Right ventricle myocardium inferior (tissue), 1 donor: ENCODE measurements at places on chromosomes 1 and 21.

GRCh38 chr1:246565751-246566127, 322 bp downstream of the TFB2M start:
- DNase-seq = no peak

- DNase-seq = peak; percentile 62
Observed at GRCh38 chr1:248618878-248619277, 16.0 kb downstream of the OR2T11 start.

GRCh38 chr21:42614811-42615351, 38.5 kb upstream of the PDE9A start:
- DNase-seq = no peak

- DNase-seq = no peak
Observed at GRCh38 chr1:82269431-82269830, 468.7 kb downstream of the ADGRL2 start.

DNA sequence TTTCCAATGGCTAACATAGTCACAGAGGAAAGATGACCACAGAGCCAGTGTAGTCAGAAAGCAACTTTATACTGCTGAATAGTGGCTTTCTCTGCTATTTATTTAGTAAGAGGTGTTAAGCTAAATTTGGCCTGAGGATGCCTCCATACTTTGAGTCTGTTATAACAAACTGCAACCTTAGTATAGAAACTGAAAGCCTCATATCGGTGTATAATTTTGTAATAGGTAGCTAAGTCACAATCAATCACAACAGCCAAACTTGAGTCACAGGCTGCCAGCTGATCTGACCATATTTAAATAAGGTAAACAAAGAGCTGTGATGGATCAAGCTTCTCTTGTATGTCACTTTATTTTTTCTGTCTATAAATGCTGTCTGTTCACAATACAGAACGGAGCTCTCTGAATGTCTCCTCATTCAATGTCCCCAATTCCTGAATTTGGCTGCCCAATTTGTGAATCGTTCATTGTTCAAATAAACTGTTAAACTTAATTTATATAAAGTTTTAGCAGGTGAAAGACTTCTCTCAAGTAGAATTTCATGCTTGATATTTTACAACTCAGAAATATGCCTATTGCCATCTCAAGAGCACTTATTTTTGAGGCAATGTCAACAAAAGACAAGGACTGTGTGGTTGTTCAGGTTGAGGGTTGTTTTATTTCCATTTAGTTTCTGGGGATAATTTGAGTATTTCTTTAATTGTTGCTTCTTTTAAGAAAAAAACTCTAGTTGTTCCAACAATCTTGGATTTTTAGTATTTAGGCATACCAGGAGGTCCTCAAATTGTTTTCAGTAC, 339.7 kb upstream of the B3GALT2 start:
- DNase-seq = no peak

GRCh38 chr1:91779548-91780021, 106.4 kb downstream of the TGFBR3 start:
- no peak for DNase-seq

GRCh38 chr1:28886731-28887418, 27.5 kb upstream of the EPB41 start:
- DNase-seq = peak; percentile 93

DNA sequence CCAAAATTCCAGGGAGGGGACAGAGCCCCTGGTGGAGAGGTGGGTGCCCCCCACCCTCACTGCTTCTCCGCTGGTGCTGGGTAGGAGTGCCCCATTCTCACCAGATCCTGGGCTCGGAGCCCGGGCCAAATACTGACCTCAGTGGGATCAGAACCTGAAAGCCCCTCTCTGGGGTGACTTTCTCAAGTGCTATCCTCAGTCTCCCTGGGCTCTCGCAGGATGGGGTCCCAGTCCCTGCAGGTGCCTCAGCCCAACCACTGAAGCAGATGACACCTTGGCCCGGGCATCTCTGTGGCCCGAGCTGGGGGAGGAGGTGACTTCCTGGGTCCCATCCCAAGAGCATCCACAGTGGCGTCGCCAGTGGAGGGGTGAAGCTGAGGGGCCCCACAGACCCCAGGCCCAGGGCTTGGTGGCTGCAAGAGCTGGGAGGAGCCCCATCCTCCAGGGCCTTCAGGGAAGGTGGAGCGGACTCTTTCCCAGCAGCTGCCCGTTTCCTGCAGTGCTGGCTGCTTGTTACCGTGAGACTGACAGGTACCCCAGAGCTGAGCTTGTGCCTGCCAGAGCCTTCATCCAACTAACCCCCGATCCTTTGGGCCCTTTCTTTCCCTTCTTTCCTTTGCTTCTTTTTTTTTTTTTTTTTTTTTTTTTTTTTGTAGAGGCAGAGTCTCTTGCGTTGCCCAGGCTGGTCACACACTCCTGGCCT, 3.9 kb upstream of the FNDC10 start:
- DNase-seq = no peak

DNA sequence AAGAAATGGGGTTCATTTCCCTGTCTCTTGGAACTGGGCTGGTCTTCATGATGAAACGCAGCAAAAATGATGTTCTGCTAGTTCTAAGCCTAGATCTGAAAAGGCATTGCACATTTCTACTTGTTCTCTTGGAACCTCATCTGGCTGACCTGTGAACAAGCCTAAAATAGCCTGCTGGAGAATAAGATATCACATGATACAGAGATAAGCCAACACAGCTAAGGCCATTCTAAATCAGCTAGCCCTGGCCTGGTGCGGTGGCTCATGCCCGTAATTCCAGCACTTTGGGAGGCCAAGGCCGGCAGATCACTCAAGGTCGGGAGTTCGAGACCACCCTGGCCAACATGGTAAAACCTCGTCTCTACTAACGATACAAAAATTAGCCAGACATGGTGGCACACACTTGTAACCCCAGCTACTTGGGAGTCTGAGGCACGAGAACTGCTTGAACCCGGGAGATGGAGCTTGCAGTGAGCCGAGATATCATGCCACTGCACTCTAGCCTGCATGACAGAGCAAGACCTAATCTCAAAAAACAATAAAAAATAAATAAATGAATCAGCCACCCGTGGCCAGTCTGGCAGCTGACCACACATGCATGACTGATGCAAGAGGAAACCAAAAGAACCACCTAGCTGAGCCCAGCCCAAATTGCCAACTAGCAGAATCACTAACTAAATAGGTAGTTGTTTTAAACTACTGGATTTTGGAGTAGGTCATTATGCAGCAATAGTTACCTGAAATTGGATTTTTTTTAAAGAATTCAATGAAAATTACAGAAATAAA, 18.0 kb downstream of the CD244 start:
- no peak for DNase-seq

DNA sequence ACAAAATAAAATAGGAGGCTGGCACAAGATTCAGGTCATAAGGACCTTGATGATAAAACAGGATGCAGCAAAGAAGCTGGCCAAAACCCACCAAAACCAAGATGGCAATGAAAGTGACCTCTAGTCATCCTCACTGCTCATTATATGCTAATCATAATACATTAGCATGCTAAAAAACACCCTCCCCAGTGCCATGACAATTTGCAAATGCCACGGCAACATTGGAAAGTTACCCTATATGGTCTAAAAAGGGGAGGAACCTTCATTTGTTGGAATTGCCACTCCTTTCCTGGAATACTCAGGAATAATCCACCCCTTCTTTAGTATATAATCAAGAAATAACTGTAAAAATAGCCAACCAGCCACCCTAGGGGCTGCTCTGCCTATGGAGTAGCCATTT, 108.8 kb upstream of the GRIK1 start:
- no peak for DNase-seq

- no peak for DNase-seq
Observed at GRCh38 chr1:172537827-172538391, 5.0 kb downstream of the SUCO start.

DNA sequence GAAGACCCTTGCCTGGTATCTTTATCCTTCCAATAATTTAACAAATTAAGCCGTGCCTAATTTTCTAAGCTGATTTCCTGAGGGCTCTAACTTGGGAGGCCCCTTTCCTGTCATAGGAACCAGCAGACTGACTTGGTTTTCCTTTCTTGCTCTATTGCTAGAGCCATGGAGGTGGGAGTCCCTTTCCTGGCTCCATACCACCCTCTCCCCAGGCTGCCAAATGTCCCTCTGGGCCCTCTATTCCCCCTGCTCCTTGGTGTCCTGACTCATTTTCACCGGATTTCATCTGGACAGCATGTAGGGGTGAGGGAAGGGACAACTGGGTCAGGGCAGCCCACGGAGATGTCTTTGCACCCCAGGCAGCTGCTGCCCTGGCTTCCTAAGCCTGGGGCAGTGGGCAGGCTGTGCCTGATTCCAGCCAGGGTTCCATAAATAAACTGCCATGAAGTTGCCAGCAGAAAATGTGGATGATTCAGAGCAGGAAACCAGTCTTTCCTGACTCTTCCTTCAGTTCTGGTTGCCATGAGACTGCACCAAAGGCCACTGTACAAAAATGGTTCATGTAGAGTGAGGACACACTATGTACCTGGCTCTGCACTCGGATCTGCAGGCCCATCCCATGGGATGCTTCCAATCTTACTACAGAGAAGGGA, 38.0 kb upstream of the SERBP1 start:
- no peak for DNase-seq

DNA sequence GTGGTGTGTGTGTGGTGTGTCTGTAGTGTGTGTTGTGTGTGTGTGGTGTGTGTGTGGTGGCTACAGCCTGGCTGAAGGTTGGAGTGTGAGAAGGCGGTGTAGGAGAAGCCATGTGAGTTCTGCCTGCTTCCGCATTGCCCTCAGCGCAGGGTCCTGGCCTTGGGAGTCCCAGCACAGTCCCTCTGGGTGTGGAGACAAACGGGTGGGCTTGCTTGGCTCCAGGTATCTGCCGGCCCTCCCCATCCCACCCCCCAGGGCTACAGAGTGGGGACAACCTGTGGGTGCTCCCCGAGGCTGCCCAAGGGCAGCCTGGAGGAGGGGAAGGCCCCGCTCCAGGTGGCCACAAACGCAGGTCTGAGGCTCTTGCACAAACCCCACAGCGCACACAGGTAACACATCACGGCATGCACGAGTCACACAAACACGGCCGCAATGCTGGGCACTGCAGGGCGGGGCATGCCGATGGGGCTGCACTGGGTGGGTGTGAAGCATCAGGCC, 31.7 kb upstream of the ADARB1 start:
- DNase-seq = no peak

DNA sequence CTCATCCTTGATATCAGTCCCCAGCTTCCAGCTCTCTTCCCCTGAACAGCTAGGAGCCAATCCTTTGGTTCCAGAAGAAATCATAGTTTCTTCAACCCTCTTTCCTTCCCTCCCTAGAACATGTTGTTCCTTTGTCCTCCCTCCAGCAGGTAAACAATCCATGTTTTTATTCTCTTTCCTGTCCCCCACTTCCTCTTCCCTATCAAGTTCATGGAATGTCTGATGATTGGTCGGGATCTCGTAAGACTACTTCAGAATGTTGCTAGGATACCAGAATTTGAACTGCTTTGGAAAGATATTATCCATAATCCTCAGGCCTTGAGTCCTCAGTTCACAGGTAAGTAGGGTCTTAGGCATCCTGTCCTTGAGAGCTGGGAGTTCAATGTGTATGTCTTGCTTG, 23.1 kb upstream of the SLC27A3 start:
- DNase-seq = no peak

GRCh38 chr21:35394634-35395369, 345.7 kb upstream of the RUNX1 start:
- DNase-seq = no peak

DNA sequence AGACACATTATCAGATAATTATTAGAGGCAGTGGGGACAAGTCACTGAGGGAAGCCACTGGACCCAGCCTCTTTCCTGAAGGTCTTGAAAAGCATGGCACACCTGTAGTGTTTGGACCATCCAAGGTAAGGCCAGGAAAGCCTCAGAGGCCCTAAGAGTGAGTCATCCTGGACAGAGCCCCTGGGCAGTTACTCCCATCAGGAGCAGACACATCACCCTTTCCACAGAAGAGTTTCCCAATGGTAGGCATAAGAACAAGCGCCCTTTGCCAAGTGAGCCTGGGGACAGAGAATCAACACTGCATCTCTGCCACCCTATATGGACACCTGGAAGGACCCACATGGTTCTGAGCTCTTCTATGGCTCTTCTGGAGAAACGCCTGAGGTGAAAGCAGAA, 136.0 kb downstream of the PLXNA2 start:
- DNase-seq = no peak

GRCh38 chr1:187948170-187948794, 1119.5 kb downstream of the PLA2G4A start:
- no peak for DNase-seq

DNA sequence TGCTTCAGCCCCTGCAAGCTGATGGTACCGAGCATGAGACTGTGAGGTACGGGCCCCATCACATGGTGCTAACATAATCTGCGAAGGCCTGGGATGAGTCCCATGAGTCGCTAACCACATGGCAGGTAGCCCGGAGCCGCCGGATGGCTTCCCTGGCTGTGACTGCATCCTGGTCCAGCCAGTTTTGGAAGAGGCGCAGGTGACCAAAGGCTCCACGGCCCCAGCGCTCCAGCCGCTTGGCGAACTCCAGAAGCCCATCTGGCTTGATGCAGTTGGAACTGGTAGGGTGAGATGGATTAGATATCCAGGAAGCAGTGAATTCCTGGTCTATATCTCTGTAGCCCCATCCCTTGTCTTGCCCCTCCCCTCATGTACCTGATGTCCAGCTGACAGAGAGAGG, 24.6 kb downstream of the LRRC41 start:
- DNase-seq = no peak

DNA sequence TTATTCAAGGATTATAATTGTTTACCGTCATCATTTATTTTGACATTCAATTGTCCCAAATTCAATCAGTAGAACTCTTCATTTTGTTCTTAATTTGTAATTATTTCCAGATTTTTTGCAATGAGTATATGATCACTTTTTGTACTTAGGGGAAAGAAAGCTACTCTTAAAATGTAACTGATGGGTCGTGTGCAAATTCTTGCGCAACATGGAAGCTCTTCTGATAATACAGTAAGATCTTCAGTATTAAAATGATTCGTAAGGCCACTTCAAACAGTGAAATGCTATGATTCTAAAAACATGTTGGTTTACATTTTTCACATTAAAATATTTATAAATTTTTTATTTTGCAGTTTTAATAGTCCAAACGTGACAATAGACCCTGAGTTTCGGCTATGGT, 63.4 kb downstream of the LBR start:
- no peak for DNase-seq

DNA sequence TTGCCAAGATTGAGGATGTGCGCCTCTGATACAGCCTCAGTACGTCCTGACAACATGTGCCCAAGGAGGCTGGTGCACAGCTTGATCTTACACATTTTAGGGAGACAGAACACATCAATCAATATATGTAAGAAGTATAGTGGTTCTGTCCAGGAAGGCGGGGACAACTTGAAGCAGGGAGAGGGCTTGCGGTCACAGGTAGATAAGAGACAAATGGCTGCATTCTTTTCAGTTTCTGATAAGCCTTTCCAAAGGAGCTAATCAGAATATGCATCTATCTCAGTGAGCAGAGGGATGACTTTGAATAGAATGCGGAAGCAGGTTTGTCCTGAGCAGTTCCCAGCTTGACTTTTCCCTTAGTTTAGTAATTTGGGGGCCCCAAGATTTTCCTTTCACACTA, 10.2 kb downstream of the DHCR24 start:
- DNase-seq = no peak

DNA sequence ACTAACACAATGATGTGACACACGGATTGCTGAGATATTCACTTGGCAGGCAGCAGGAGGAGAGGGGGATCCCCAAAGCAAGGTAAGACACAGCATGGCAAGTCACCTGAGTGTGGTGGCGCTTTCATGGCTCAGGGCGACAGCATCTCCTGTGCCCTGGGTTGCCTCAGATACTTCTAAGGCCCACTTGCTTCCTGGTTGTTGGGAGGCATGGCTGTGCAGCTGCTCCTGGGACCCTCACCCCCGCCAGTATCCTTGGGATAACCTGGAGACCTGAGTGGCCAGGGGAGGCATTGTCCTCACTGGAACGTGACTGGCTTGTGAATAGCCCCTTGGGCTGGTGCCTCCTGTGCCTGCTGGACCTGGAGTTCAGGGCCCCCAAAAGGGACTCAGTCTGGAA, 69.8 kb downstream of the STUM start:
- DNase-seq = no peak
